Suppressor macrophage treated with lipopolysaccharide for 1 hour (primary cell): ENCODE measurements at places on chromosomes 3 and 15.

DNA sequence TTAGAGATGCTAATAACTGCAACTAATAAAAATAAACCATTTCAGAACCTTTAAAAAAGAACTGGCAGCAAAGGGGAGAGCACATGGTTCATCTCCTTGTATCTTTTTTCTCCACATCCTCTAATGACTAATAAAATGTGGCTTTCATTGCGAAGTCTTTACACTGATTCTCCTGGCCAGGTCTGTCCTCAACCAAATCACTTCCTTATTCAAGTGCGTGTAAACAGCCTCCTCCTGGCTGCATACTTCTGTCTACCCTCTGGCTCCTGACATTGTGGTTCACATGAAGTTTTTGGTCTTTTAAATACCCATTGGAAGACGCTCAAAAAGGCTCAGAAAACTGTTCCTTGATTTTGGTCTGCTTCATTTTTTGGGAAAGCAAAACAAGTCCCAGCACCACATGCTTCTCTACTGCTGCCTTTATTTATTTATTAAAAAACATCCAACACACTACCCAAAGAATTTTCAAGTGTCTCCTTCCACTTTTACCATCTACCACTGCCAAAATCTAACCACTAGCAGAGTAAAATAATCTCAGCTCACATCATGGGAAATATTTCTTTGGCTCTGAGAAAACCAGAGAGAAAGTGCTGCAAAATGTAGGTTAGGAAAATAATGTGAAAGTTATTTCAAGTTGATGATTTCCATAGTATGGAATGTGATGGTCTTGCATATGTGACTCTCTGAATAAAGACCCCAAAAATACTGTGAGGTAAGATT lies 85.1 kb downstream of the EFL1 start:
- DNase-seq: no peak

GRCh38 chr3:23900744-23901143 lies 16.0 kb downstream of the NKIRAS1 start:
- DNase-seq: no peak

DNA sequence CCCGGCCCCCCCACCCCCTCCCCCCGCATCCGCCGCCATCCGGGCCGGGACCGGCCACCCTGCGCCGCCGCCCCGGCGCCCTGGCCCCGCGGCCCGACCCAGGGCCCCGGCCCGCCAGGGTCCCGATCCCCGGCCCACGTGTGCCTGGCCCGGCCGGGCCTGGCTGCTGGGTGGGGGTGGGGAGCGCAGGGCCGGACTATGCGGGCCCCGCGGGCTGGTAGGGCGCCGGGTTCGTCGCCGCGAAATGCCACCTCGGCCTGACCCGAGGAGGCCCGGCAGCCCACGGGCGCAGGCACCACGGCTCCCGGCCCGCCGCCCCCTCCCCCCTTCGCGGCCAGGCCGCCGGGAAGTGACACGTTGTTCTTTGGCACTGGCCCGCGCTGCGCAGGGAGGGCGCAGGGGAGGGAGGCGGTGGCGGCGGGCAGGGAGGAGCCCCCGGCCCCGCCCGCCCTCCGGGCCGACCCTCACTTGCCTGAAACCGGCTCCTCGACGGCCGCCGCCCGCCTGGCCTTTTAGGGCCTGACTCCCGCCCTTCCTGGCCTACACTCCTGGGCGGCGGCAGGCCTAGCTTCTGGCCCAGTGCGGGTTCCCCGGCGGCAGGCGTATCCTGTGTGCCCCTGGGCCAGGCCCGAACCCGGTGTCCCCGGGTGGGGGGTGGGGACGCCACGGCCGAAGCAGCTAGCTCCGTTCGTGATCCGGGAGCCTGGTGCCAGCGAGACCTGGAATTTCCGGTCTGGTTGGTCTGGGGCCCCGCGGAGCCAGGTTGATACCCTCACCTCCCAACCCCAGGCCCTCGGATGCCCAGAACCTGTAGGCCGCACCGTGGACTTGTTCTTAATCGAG lies 515 bp downstream of the EIF4G1 start:
- peak; percentile 88 for DNase-seq

DNA sequence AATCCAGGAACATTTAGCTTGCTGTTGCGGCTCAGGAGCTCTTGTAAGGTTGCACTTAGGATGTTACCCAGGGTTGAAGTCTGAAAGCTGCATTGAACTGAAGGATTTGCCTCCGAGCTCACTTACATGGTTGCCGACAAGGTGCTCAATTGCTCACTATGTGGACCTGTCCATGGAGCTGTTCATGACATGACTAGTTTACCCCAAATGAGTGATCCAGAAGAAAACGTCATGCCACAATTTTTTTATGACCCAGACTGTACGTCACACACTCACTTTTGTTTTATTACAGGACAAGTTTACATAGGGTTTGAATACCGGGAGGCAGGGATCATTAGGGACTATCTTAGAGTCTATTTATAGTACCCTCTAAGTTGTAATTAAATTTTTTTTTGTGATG lies 21.0 kb upstream of the CLDN11 start:
- DNase-seq: no peak

- peak; percentile 74 for DNase-seq
Observed at GRCh38 chr3:60854791-60855190, 396.5 kb downstream of the FHIT start.

- DNase-seq: no peak
Observed at GRCh38 chr15:100889385-100890050, 9.9 kb downstream of the ALDH1A3 start.

DNA sequence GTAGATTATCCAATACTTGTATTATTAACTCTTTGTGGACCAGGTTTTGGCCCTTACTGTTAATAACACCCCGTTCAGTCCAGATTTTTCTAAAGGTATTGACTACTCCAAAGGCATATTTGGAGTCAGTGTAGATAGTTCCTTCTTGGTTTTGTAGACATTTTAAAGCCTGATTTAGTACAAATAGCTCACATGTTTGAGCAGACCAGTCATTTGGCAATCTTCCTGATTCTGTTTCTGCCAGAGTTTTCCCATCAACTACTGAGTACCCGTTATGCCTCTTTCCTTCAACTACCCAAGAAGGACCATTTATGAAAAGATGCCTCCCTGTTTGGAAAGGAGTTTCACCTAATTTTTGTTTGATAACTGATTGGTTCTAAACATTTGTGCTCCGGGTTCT lies 82.0 kb downstream of the CHCHD4 start:
- DNase-seq: no peak

GRCh38 chr15:72491768-72492167 lies 17.6 kb downstream of the ARIH1 start:
- DNase-seq: peak; percentile 20

DNA sequence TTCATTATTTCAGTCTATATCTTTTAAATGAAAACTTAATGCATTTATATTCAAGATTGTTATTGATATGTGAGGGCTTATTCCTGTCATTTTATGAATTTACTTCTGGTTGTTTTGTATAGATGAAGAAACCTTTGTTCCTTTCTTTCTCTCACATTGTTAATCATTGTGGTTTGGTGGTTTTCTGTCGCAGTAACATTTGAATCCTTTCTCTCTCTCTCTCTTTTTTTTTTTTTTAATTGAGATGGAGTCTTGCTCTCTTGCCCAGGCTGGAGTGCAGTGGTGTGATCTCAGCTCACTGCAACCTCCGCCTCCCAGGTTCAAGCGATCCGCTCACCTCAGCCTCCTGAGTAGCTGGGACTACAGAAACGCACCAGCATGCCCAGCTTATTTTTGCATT lies 22.1 kb downstream of the AGBL1 start:
- no peak for DNase-seq

- DNase-seq: no peak
Observed at GRCh38 chr3:127478922-127479321, 111.6 kb downstream of the TPRA1 start.

- DNase-seq: no peak
Observed at GRCh38 chr3:155991847-155992246, 121.4 kb downstream of the GMPS start.

DNA sequence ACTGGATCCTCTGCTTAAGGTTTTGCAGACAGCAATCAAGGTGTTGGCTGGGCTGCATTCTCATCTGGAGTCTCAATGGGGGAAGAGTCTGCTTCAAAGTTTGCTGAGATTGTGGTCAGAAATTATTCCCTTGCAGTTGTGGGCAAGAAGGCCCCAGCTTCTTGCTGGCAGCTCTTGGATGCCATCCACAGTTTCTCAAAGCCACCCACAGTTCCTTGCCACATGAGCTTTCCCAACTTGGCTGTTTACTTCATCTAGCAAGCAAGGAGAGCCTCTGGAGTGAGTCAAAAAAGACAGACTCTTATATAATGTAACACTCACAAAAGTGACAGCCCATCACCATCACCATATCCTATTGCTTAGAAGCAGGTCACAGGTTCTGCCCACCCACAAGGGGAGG lies 62.1 kb upstream of the ABHD2 start:
- DNase-seq: no peak

DNA sequence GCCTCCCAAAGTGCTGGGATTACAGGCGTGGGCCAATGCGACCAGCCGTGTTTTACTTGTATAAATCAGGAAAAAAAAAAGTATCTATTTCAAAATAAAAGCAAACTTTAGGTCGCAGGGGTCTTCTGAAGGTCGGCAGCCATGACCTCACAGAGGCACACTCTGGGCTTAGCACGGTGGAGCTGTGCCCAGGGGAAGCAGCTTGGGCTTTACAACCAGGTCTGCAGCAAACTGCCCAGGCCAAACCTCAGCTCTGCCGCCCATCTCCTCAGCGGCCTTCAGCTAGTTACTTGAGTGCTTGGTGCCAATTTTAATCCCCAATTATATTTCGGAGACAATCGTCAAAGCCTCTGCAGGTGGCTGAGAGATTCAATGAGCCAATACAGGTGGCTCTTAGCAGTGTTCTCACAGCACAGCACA lies 30.1 kb downstream of the ZDHHC19 start:
- no peak for DNase-seq

- DNase-seq: peak; percentile 44
Observed at GRCh38 chr15:25501828-25502446, 63.1 kb upstream of the UBE3A start.

DNA sequence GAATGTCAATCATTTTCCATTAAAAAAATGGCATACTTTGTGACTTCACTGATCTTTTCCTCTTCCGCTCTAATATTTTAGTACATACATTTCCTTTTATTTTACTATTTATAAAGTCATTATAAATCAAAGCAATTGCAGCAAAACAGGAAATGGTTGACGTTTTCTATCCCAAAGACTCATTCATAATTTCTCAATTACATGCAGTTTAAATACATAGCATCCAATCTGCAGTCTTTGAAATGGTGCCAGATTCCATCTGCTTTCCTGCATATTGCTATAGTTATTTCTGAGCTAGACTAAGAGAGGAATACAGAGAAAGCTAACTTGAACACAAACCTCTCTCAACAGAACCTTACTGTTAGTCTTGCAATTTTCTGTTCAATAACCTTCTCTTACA lies 179.8 kb downstream of the ZPLD1 start:
- DNase-seq: no peak

- peak; percentile 92 for DNase-seq
Observed at GRCh38 chr3:171788546-171789351, 21.5 kb downstream of the PLD1 start.

- DNase-seq: no peak
Observed at GRCh38 chr15:73578026-73578425, 55.2 kb downstream of the NPTN start.

GRCh38 chr15:68235022-68235421 lies 5.5 kb upstream of the CLN6 start:
- DNase-seq: no peak

DNA sequence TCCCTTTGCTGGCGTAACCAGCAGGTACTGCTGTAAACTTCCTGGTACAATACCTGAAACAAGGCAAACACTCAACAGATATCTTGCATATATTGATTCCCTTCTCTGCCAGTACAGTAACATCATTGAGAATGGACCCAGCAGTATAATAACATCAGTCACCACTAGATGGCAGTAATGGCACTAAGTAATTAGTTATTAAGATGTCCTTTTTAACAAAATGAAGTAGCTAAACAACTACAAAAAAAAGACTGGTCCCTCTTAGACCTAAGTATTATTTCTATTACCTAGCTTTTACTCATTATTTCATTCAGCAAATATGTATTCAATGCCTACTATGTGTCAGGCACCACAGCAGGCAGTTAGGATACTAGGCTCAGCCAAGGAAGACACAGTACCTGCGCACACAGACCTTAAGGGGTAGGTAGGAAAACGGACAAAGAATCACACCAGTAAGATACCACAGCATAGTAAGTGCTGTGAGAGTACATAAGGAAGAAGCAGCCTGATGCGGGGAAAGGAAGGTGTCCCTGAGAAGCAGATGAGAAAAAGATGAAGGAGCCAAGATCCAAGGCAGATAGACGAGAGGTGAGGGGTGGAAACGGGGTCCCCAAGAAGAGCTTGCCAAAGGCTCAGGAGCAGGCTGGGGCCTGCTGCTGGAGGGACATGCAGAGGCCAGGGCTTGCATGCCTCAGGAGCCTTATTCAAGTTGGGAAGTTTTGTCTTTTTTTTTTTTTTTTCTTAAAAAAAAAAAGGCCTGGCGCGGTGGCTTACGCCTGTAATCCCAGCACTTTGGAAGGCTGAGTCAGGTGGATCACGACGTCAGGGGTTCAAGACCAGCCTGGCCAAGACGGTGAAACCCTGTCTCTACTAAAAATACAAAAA lies 102.7 kb upstream of the CHD2 start:
- DNase-seq: peak; percentile 94

GRCh38 chr15:70316059-70316600 lies 218.4 kb upstream of the TLE3 start:
- DNase-seq: peak; percentile 47

DNA sequence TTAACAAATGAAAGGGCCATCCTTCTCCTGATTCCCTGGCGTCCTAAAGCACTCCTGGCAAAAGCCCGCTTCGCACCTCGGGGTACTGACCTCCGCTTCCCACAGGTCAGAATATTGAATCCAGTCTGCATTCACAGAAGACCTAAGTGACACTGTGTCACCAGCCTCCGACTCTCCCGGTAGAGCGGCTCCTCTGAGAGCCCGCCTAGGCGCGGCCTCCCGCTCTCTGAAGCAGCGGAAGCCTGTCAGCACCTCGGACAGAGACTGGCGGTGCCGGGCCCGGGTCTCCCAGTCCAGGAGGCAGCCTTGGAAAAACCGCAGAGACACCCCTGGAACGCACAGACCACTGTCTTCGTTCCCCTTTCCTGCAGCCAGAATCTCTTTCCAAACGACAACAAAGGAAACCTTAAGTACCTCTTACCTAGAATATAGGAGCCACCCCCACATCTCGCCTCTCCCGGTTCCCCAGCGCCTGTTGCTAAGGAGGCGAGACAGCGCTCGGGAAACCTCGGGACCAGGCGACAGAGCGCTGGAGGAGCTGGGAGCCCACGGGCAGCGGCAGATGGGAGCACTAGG lies 1.2 kb downstream of the GABRB3 start:
- DNase-seq: no peak

DNA sequence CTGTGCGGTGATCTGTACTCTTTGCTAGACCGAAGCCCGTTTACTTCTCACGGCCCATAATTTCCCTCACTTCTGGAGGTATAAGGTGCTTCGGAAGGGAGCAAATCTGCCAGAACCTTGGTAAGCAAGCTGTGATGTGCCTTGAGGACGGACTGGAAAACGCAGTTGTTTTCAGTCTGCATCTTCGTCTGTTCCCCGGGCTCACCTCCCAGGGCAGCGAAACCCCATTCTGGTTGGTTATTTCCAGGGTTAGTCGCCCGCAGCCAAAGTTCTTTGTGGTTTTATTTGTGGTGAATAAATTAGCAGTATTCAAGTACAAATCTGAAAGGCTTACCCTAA lies 401 bp downstream of the RAMAC start:
- DNase-seq: no peak

- no peak for DNase-seq
Observed at GRCh38 chr15:40130799-40131502, 22.3 kb upstream of the BMF start.

GRCh38 chr15:50880651-50881114 lies 27.8 kb upstream of the AP4E1 start:
- DNase-seq: peak; percentile 92
